Retinal pigment epithelial cell (primary cell): ENCODE measurements at places on chromosomes 12 and 14.
A peak's percentile ranks its signal among the peaks of the same experiment; 100 is the strongest.

- DNase-seq, result no peak
Measured at GRCh38 chr14:22265319-22266141, 323.5 kb downstream of the DAD1 start.

- peak; percentile 75 for DNase-seq
Measured at GRCh38 chr12:28622406-28622805, 432.1 kb downstream of the CCDC91 start.

DNA sequence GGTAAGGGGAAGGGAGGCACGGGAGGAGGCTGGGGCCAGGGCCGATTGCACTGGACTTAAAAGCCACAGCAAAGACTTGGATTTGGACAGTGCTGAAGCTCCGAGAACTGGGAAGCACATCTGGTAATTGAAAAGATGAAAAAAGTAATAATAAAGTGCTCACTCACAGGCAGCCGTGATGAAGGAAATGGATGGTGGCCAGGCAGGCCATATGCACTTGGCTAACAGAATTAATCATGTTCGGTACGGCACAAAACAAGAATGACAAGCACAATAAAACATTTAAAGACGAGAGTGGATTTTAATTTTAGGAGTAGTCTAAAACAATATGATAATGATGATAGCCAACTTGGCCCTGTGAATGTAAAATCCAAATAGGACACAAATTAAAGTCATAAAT, 154.3 kb downstream of the VRK1 start:
- no peak for DNase-seq

GRCh38 chr12:46660719-46661109, 165.1 kb downstream of the SLC38A4 start:
- DNase-seq, result no peak
